ENCODE measurements at places on chromosomes 16 and 17.

GRCh38 chr17:39641883-39642282 is 4.9 kb downstream of the STARD3 start:
- no peak for DNase-seq

GRCh38 chr16:71649704-71650103 is 23.7 kb downstream of the MARVELD3 start:
- DNase-seq = no peak

GRCh38 chr17:50909765-50910605 is 43.8 kb upstream of the TOB1 start:
- no peak for DNase-seq

GRCh38 chr17:39658760-39659159 is 6.4 kb upstream of the TCAP start:
- DNase-seq = no peak

GRCh38 chr17:79981090-79981489 is 54.6 kb downstream of the TBC1D16 start:
- no peak for DNase-seq

DNA sequence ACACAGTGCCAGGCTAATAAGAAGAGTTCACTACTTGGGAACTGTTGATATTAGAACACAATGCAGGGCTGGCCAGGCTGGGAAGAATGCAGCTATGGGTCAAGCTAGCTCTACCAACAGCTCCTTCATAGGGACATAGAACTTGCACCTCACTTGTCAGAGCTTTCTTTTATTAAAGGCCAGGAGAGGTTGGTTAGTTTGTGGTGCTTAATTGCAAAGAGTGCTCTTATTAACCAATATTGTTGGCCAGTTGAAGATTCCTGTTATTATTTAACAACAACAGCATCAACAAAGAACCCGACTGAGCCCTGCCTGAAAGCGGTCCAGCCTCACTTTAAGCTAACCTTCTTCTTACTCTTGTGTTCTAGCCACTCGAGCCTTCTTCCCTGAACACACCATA is 43.4 kb upstream of the ANKFN1 start:
- no peak for DNase-seq

DNA sequence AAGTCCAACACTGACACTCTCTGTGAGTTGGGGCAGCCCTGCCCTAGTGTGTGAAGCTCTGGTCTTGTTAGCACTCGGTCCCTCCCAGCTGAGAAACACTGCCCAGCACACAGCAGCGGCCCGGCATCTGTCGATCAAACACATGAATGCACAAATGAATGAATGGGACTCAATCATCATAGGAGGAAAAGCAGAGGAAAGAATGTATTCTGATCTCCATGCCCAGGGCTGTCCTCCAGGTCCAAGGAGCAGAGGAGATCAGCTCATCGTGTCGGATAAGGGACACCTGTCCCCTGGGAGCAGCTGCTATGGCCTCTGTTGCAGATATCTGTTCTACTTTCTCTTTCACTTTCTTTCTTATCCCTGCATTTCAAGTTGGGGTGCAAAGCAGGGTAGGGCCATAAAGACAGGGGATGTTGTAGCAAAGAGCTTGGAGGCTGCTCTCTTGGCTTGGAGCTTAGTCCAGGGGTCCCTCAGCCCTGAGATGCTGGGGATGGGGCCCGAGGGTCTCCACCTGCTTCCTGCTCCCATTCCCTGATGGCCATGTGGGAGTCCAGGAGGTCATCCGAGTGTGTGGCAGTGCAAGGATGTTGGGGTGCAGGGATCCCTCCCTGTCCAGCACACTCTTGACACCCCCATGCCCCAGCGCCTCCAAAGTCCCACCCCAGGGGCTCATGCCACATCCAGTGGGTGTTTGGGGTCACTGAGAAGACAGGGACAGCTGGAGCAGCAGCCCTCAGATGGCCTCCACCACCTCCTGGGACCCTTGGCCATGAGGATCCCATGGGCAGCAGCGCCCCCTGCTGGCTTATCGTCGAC is 88.2 kb downstream of the IRF8 start:
- peak; percentile 68 for DNase-seq

- DNase-seq = no peak
These were observed 9.7 kb downstream of the NXN start for GRCh38 chr17:969811-970355.

- DNase-seq = no peak
These were observed 2.7 kb downstream of the TXNDC17 start for GRCh38 chr17:6643451-6644125.

- DNase-seq = no peak
These were observed 72.5 kb downstream of the COG7 start for GRCh38 chr16:23380501-23380951.

DNA sequence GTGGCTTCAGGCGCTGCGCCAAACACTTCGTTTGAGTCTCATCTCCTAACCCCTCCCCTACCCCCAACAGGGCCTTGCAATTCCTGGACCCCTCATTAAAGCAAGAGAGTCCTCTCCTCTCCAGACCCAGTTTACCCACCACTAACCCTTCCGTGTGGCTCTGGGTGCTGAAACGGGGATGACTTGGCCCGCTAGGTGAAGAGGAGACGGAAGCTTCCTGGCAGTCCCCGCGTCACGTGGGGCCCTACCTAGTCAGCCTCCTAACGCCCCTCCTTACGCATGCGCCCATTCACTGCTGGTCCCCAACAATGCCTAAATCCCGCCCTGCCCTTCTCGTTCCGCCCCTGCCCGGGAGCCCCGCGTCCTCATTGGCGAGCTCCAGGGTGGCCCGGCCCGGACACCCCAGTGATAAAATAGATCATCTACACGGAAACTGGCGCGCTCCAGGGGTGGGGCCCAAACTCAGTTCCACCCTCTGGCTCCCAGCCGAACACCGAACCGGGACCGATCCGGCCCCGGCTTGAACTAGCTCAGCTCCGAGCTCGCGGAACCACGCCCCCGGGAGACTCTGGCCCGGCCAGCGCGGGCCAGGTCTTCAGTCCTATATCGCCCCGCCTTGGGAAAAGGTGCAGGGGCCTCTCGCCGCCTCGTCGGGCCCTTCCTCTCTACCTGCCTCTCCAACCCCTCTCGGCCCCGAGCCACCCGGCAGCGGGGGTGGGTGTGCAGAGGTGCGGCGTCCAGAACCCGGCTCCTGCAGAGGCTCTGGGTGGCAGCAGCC is at the start of gene SLC16A13:
SLC16A13 (plus strand) TSS at position 425 of the 778 bp plus-strand sequence. CDS start 368 bp downstream, outside the sequence.
- peak; percentile 92 for DNase-seq

DNA sequence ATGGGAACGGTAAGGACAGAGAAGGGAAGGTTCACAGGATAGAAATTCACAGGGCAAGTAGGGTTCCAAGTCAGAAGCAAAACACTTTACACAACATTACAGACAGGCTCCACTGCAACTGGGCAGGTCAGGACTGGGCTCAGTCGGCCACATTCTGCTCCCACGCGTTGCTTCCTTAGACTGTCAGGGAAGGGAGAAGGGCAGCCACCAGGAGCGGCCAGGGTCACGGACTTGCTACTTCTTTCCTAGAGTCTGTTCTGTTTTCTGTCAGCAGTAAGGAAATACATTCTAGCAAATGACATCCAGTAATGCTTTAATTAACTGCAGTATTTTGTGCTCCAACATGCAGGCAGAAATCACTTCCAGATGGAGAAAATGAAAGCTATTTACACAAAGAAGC is 160.3 kb upstream of the RPH3AL start:
- no peak for DNase-seq

DNA sequence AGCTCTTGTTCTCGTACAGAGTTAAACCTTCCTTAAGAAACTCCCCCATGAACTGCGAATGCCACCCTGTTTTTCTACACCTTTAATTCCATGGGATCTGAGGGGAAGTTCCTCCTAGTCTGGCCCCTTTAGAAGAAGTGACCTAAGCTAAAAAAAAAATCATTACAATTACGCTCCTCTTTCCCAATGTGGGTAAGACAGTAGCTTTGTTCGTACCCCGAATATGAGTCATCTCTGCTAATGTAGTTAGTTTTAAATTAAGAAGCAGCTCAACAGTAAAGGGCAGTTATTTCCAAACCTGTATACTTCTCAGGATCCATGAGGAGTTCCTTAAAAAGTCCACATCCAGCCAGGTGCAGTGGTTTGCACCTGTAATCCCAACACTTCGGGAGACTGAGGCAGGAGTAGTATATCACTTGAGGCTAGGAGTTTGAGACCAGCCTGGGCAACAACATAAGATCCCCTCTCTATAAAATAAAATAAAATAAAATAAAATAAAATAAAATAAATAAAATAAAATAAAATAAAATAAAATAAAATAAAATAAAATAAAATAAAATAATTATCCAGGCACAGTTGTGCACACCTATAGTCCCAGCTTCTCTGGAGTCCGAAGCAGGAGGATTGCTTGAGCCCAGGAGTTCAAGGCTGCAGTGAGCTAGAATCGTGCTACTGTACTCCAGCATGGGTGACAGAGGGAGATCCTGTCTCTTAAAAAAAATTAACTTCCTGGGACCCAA is 26.1 kb downstream of the RCVRN start:
- DNase-seq = no peak

DNA sequence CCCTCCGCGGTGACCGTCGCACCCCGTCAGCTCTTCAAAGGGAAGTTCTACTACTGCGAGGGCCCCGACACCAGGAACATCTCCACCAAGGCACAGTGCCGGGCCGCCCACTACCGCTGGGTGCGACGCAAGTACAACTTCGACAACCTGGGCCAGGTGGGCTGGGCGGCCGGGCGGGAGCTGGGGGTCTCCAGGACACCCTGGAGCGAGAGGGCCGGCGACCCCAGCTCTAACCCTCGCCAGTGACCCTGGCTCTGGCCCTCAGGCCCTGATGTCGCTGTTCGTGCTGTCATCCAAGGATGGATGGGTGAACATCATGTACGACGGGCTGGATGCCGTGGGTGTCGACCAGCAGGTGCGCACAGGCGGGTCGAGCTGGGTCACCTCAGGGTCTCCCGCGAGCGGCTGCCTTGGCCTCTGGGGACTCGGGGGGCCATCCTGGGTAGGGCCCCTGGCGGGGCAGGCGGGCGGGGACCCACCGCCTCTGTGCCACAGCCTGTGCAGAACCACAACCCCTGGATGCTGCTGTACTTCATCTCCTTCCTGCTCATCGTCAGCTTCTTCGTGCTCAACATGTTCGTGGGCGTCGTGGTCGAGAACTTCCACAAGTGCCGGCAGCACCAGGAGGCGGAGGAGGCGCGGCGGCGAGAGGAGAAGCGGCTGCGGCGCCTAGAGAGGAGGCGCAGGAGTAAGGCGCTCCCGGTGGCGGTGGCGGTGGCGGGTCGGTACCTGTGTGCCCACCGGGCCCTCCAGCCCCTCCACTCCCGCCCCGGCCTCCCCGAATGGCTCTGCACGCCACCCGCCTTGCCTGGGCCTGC is 13.4 kb downstream of the TPSG1 start:
- DNase-seq = no peak

DNA sequence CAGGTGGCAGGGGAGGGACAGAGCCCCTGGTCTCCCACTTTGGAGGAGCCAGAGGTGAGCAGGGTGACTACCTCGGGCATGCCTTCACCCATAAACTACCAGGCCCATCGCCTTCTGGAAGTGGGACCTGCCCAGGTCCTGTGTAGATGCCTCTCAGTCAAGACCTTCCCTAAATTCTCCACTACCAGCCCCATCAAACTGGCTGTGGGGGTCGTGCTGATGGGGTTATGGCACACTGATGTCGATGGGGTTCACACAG is 5.8 kb upstream of the RAB37 start:
- DNase-seq = no peak

DNA sequence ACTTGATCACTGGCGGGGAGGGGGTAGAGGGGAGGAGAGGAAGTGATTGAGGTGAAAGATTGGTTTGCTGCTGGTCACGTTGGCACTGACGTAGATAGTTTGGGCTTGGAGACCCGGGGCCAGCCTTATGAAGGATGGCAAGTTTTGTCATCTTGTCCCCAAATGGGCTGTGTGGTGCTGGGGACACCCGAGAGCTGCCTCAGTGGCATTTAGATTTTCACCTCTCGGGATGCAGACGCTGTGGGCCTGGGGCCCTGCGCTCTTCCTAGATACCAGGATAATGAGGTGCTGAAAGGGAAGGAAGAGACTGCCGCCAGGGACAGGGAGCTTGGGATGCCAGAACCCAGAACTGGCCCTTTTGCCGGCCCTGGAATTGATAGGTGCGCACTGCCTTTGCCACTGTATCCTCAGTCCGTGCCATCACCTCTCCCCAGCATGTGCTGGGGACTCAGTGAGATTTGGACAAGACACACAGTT is 1.4 kb upstream of the SOCS3 start:
- DNase-seq = no peak

DNA sequence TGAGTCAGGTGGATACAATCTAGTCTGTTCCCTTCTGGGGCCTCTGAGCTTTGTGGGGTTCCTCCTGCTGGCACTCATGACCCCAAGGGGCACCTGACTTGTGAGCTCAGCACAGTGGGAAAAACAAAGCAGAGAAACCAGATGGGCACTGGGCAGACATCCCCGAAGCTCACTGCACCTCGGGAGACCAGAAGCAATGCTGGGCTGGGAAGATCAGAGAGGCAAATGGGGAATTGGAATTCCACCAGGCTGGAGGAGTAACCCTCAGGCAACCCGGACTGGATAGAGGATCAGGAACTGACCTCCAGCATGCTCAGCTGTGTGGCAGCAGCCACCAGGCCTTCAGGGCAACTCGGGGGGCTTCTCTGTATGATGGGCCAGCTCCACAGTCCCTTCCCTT is 50.3 kb downstream of the ABCC12 start:
- no peak for DNase-seq

DNA sequence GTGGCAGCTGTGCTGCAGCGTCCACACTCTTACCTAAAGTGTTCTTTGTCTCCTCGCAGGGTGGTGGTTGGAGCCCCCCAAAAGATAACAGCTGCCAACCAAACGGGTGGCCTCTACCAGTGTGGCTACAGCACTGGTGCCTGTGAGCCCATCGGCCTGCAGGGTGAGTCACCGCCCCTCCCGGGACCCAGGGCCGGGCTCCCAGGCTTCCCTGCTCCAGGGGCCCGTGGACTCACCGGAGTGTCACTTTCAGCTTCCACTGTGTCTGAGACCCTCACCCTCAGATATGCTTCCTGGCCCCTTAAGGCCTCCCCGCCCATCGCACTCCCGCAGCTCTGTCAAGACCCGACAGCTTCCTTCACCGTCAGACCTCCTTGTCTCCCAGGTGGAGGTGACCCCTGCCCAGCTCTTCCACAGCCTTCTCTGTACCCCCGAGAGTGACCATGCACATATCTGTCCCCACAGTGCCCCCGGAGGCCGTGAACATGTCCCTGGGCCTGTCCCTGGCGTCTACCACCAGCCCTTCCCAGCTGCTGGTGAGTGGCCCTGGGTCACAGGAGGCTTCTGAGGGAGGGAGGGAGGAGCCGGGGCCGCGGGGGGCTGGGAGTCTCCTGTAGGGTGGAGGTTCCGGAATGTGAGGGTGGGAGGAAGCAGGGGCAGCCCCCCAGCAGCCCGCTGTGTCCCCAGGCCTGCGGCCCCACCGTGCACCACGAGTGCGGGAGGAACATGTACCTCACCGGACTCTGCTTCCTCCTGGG is 1.8 kb downstream of the ITGAX start:
- no peak for DNase-seq

Measured in HAP-1 (cell line).